ENCODE measurements at places on chromosomes 3 and 15.

- no peak for DNase-seq
These were observed 123.6 kb upstream of the GALNT15 start for GRCh38 chr3:16050641-16051467.

GRCh38 chr3:14123308-14124222 lies 1.1 kb downstream of the CHCHD4 start:
- no peak for DNase-seq

DNA sequence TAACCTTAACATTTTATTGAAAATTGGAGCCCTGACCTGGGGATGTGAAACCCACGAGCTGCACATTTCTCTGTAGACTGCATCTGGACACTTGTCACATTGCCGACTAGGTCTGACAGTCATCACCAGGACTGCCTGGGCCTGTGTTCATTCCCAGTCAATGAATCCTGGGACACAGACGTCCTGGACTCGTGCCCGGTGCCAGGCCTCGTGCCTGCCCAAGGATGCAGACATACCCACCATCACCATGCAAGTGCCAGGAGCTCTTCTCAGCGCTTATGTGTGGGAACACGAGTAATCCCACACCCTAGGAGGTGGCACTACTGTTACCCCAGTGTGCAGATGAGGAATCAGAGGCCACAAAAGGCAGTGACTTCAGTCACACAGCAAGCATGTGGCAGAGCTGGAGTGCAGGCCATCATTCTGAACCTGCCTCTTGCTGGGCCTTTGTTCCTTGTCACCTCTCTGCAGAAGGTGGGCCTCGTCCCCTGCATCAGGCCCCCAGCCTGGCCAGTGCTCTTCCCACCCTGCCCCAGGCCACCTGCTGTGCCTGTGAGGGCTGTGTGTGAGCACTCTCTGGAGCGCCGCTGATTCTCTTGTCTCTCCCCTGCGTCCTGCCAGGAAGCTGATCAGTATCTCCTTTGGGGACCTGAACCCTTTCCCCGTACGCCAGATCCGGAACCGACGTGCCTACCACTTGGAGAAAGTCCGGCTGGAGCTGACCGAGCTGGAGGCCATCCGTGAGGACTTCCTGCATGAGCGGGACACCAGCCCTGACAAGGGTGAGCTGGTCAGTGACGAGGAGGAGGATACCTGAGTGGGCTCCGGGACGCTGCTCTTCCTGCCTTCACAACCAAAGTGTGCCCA lies 58.5 kb downstream of the ADAMTS7 start:
- DNase-seq: no peak

DNA sequence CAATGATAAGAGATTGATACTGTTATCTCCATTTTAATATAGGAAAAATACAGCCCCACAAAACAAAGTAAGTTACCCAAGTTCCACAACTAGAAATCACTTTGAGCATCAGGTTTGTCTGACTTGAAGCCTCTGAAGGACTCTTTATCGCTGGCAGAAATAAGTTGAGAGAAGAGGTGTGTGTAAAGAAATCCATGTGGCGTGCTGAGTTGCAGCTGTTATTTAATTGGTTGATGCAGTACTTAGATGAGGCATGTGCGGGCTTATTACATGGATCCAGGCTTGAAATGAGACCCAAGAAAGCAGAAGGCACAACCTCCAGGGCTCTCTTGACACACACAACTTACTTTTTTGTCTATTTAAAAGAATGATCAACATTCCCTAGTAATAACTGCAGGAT lies 221.3 kb downstream of the PDZRN3 start:
- DNase-seq: no peak

DNA sequence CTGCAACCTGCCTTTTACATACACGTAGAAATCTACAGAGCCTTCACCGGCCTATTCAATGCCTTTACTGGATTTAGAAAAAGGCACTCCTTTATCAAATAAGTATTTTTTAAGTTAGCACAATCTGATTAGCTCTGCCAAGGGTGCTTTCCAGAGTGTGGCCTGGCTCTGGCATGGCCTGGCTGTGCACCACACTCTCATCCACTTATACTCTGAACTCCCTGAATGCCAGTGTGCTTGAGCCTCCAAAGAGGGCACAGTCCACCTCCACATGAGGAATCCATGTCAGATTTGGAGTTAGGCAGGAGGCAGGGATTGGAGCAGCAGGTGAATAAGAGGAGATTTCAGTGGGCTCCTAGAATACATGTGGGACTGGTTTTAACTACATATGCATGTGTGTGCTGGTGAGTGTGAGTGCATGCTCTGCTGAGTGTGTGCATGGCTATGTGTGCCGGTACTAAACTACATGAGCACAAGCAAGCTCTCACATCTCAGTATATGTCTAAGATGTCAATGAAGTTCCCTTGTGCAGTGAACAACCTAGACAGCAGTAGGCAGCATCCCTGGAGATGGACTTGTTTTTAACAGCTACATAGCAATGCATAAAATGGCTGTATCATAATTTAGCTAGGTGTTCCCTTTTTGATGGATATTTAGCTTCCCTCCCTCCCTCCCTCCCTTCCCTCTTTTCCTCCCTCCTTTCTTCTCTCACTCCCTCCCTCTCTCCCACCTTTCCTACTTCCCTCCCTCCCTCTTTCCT lies 17.8 kb upstream of the ZFAND6 start:
- DNase-seq: no peak

DNA sequence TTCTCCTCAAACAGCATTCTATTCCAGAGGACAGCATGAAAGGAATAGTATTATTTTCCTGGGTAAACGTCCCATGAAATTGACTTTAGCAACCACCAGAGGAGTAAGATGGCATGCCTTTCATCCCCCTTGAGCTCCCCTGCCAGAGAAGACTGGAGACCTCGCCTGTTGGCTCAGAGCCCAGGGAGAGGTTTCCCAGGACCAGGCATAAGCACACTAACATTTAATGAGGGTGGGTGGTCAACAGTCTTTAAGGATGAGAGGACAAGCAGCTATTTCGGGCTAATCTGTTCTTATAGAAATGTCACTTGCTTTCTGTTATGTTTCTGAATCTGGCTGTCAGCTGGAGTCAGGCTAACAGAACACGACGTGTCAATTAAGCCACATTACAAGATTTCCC lies 390.5 kb downstream of the GABRG3 start:
- DNase-seq: no peak

DNA sequence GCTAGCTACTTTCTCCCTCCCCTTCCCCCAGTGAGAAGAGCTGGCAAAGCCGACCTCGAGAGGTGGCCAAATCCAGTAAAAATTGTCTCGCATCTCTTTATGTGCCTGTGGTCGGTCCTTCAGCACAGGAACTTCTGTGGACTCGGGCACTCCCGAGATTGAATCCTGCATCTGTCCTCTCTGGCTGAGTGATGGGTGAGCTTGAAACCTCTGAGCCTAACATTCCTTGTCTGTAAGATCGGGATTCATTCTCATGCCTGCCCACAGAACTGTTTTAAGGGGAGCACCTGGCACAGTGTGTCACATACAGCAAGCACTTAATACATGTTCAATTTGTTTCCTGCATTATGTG lies 11.3 kb downstream of the CX3CR1 start:
- no peak for DNase-seq

DNA sequence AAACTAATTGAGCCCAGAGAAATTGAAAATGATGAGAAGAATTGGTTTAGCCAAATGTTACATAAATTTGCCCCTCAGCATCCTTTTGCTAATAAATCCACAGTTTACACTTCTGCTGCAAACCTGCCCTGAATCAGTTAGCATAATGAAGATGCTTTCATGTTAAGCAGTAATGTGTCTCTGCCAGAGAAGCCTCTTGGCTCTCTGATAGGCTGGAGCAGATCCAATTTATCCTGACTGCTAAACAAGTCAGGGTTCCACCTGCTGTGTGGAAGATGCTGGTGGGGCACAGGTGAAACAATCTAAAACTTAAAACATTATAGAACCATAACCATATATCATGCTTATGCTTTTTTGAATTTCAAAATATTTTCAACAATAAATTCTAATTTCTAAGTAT lies 946.8 kb downstream of the OTOL1 start:
- no peak for DNase-seq

DNA sequence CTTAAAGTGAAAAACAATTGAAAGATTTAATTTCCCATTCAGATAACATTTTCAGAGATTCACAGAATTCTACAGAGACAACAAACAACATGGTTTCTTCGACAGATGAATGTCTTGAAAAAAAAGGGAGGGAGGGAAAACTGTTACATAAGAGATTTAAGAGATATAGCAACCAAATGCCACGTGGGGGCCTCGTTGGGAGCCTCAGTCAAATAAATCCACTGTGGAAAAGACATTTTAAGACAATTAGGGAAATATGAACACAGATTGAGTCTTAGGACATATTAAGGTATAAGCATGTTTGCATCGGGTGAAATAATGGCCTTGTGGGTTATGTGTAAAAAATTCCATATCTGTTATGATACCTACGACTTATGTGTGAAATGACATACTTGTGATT lies 5.0 kb upstream of the PRRT3 start:
- DNase-seq: no peak

DNA sequence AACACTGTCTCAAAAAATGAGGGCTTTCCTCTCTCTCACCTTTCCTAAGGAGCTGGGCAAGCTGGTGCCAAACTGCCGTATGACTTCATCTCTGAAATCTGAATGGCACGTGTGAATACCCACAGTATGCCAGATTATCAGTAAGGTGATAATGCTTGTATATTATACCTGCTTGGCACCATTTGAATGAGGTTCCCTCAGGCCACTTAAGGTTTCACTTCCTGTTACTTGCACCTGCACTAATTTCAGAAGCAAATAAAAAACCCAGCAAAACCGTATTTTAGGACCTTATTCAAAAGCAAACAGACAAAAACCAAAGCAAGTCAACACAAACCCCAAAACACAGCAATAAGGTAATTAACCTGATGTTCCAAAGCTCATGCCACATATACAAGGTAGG lies 19.7 kb downstream of the FOXP1 start:
- no peak for DNase-seq

- DNase-seq: no peak
These were observed 4.3 kb downstream of the SLC25A38 start for GRCh38 chr3:39387411-39387975.

- DNase-seq: no peak
These were observed 135.0 kb downstream of the XXYLT1 start for GRCh38 chr3:195135917-195136316.

- DNase-seq: no peak
These were observed 40.9 kb downstream of the FBXL2 start for GRCh38 chr3:33317963-33318709.

DNA sequence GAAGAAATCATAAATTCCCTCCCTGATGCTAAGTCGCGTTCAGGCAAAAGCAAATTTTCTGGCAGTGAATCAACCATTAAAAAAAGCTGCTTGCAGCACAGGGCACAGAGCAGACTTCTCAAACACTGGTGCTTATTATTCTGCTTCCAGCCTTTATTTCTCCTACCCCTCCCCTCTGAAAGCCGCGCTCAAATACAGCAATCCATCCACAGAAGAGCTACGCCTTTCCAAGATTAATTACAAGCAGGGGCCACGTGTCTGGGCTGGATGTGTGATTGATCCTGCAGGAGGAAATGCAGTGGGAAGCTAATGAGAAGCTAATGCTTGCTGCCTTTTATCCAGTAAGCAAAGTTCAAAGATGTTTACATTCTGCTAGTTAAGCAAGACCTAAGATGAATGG lies 134.9 kb upstream of the TOPAZ1 start:
- no peak for DNase-seq

GRCh38 chr15:43878446-43878845 lies 51.6 kb downstream of the WDR76 start:
- DNase-seq: no peak

DNA sequence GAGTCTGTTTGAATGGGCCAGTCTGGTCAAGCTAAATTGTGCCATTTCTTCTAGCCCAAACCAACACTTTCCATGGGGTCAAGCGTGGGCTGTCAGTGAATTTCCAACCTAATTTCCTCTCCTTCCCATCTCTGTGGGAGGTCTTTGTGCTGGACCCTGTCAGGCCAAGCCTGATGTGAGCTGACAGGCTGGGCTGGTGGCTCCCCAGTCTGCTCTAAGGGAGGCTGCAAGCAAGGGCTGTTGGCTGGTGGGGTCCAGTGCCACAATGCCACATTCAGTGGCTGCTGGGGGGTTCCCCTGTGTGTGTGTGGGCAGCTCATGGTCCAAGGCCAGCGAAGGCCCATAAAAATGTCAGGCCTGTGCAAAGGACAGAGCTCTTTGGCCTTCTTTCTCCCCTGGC lies 216.1 kb downstream of the OPA1 start:
- no peak for DNase-seq

DNA sequence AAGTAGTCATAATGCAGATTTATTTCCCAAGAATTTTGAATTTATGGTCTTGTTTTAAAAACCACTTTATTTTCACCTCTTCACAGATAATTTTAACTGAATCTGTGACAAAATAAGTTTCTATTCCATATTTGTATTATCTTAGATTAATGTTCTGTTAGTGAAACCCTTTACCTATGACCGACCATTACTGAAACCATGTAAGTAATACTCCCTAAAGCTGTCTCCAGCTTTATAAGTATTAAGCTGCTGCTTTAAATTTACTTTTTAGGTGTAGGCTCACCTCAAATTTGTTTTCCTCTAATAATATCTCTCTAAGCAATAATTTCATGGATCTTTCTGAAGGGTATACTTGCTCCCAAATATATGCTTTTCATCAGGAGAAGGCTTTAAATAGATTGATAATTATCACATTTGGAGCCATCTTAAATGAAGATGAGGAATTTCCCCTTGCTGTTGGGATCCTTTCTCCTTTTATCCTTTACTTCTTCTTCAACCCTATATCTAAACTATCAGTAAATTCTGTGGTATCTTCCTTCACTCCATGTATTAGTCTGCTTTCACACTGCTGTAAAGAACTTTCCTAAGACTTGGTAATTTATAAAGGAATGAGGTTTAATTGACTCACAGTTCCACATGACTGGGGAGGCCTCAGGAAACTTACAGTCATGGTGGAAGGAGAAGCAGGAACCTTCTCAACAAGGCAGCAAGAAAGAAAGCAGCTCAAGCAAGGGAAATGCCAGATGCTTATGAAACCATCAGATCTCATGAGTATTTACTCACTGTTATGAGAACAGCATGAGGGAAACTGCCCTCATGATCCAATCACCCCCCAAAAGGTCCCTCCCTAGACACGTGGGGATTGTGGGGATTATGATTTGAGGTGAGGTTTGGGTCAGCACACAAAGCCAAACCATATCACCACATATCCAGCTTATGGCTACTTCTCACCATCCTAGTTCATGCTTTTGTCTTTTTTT lies 92.3 kb upstream of the P2RY1 start:
- no peak for DNase-seq

DNA sequence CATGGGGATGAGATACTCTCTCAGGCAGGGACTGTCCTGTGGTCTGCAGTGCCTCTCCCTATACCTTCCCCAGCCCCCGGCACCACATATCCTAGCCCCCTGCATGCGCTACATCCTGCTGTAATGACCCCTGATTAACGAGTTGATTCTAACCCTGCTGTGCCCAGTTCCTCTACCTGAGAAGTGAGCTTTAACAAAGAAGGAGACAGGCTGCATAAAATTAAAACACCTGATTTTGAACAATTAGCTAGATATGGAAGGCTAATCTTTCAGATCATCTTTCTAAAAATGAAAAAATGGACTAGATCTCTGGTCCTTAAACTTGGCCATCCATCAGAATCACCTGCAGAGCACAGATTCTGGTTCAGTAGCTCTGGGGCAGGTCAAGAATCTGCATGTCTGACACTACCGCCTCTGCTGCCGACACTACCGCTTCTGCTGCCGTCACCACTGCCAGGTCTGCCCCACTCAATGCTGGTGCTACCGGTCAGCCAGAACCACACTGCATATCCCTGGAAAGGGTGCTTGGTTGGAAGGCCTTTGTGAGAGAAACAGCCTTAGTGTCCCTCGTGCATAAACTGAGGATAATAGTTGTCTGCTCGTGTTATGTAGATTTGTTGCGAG lies 33.6 kb upstream of the ZBTB38 start:
- DNase-seq: no peak
